Activated T-cell treated with anti-CD3 and anti-CD28 coated beads, Interleukin-2, amount 50 U/mL, for 72 hours (primary cell): ENCODE measurements at places on chromosomes 6 and 20. TPM values are rescaled to one million over a fixed set of nuclear protein-coding genes. Genes with fewer than 3 reads are reported as not detected.
A peak's percentile ranks its signal among the peaks of the same experiment; 100 is the strongest.

DNA sequence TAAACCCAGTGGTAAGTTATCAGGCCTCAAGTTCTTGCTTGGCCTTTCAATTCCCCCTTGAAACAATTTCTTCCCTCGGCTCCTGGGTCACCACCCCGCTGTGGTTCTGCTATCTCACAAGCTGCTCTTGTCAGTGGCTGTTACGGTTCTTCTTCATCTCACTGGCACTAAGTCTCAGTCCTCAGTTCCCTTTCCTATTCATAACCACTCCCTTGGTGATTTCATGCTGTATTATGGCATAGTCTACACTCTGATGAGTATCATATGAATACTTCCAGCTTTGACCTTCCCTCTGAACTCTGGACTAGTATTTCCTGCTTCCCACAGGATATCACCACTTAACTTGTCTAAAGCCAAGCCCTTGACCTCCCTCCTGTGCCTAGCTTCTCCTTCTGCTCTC is 7.9 kb downstream of the TAAR1 start:
- H3K36me3 ChIP-seq = no peaks in the 10 kb centered on the region
- no peaks in the 10 kb centered on the region for H3K27me3 ChIP-seq
- no peak overlapping the region for H3K4me3 ChIP-seq

Gene MDFI
- total RNA-seq = not detected

- H3K4me1 ChIP-seq = peaks cover 38% of the 10 kb centered on the region
- H3K27me3 ChIP-seq = no peaks in the 10 kb centered on the region
- H3K4me3 ChIP-seq = peak overlapping the region; percentile 61
- H3K36me3 ChIP-seq = peaks cover 5% of the 10 kb centered on the region
These were observed 72.1 kb downstream of the MAP3K5 start for GRCh38 chr6:136720045-136720770.

Gene C4A
- total RNA-seq = 6.9 TPM

DNA sequence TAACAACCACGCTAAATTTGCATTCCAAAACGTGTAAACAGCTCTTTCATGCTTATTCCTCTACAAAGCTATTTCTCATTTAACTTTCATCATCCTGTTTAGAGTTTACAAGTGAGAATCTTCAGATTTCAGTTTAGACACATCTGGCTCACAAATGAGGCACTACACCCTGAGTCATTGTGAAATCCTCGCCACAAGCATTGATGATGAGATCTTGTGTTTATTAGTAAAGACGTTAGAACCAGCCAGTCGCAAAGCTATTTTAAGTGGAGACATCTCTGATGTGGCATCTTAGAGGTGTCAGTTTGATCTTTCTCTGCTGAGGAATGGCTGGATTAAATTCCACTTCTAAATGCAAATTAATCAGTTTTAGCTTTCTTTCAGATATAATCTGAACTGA is 8.3 kb upstream of the ISM1 start:
- no peak overlapping the region for H3K27ac ChIP-seq
- peaks cover 62% of the 10 kb centered on the region for H3K27me3 ChIP-seq
- H3K36me3 ChIP-seq = no peaks in the 10 kb centered on the region
- peak; percentile 42 for DNase-seq

GRCh38 chr6:160110586-160111123 is 11.0 kb upstream of the SLC22A1 start:
- no peaks in the 10 kb centered on the region for H3K27me3 ChIP-seq
- H3K27ac ChIP-seq = no peak overlapping the region
- no peak for DNase-seq
- H3K36me3 ChIP-seq = peaks cover 2% of the 10 kb centered on the region
- H3K4me3 ChIP-seq = no peak overlapping the region

Gene HCK
- total RNA-seq = 0.50 TPM
